ENCODE measurements at places on chromosomes 6 and 20.
A peak's percentile ranks its signal among the peaks of the same experiment; 100 is the strongest.

DNA sequence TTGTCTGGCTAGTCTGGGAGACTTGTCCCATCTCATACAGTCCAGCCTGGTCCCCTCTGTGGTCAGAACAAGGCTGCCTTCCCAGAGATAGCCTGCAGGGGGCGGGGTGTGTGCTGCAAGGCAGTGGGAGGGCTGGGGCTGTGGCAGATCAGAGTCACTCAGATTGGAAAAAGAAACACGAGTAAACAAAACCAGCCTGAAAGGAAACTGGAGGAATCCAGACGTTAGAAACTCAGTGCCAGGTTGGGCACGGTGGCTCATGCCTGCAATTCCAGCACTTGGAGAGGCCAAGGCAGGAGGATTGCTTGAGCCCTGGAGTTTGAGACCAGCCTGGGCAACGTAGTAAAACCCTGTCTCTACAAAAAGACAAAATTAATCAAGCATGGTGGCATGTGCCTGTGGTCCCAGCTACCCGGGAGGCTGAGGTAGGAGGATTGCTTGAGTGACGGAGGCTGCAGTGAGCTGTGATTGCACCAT is 20.2 kb downstream of the LEMD2 start:
- DNase-seq: peak; percentile 51

DNA sequence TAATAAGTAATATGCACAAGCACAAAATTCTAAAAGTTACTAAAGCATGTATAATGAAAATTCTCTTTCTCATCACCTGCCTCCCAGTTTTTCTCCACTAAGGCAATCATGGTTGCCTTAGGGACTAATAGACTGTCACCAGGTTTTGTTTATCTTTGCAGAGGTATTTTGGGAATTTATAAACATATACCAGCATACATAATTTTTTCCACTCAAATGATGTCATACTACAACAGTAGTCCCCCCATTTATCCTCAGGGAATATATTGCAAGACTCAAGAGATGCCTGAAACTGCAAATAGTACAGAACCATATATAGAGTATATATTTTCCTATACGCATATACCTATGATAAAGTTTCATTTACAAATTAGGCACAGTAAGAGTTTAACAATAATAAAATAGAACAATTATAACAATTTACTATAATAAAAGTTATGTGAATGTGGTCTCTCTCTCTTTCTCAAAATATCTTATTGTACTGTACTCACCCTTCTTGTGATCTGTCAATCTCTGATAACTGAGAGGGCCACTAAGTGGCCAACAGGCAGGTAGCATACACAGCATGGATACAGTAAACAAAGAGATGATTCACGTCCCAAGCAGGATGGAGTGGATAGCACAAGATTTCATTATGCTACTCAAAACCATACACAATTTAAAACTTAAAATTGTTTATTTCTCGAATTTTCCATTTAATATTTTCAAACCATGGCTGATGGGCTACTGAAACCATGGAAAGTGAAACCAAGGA is 19.7 kb downstream of the RBL1 start:
- DNase-seq: no peak

GRCh38 chr6:5536644-5537043 is 275.3 kb downstream of the FARS2 start:
- no peak for DNase-seq

DNA sequence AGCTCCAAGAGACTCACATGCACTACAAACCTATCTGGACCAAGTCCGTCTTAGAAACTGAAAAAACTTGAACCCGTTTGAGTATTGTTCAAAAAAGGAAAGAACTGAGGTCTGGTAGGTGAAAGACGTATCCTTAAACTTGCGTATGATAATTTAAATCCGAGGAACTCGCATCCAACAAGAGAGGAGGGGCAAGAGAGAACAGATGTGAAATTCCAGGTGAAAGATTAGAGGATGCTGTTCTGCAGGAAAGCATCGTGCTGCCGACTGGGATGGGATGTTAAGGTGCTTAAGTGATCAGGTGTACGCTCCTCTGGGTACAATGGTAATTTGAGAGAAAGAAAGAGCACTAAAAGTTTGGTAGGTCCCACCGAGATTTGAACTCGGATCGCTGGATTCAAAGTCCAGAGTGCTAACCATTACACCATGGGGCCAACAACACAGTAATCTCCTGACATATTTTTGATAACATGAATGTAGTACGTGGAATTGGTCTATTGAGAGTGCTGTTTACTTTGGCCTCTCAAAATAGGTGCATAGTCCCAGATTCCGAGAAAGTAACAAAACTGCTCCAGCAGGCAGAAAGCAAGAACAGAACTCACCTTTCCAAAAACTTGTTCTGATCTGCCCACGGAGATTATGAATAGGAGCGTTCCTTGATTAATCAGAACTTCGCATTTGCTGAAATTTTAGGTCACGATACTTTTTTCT is 53.5 kb upstream of the BTN3A2 start:
- DNase-seq: peak; percentile 73

GRCh38 chr6:25366903-25367545 is 87.8 kb downstream of the CARMIL1 start:
- peak; percentile 75 for DNase-seq

- DNase-seq: no peak
These were observed 2.5 kb downstream of the PRL start for GRCh38 chr6:22294301-22294700.

- no peak for DNase-seq
These were observed 275.3 kb upstream of the CITED2 start for GRCh38 chr6:139649732-139650131.

- DNase-seq: no peak
These were observed 47.2 kb upstream of the FAM8A1 start for GRCh38 chr6:17552861-17553260.

GRCh38 chr6:34094474-34095135 is 51.3 kb downstream of the GRM4 start:
- no peak for DNase-seq

GRCh38 chr6:12592634-12593033 is 123.9 kb upstream of the PHACTR1 start:
- DNase-seq: no peak

DNA sequence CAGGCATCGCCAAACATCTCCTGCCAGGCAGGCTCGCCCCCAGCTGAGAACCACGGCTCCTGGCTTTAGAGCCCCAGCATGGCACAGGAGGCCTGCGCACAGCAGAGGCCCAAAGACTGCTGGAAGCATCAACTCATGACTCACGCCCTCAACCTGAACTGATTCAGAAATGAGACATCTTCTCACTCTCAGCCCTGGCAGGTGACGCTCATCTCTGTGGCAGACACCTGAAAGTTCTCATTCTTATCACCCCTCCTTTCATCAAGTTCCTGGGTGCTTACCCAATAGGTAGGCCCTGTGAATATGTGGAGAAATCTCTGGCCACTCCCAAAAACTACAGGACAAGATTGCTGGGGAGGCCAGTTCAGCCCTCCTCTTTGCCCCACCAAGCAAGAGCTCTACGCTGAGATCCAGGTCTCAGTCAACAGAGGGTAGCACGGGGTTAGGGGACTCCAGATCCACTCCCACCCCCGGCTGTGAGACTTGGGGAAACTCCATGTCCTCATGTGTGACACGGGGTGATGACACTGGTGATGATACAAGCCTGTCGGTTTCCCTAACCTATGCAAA is 11.3 kb downstream of the NFATC2 start:
- DNase-seq: no peak

DNA sequence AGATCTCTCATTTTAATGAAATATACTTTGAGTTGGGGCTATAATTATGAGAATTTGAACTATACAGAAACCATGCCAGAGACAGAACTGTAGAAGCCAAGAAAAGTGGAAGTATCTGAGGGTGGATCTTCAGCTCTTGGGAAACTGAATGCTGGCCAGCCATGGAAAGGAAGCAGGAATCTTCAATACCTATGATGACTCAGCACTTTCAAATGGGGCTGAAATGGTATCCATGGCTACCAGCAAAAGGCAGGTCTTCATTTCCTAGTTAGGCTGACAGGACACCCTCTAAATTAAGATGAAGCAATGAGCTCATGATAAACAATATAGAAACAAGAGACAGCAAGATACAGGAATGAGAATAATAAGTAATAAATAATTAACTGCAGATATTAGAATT is 171.3 kb downstream of the COL21A1 start:
- DNase-seq: no peak

DNA sequence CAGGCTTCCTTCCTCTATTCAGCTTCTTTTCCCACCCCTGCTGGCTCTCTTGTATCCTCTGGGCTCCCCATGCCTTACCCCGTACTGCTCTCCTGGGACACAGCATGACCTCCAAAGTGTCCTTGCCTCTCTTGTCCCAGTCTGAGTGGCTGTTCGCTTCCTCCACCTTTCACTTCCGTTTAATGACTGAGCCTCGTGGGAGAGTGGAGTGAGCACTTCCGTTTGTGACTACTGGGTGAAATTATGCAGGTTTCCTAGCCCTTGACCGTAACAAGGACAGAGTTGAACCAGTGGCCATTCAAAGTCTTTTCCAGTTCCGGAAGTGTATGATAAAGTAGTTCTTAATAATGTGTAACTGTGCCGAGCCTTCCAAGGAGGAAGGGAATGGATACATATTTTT is 109.2 kb downstream of the ARID1B start:
- DNase-seq: no peak

DNA sequence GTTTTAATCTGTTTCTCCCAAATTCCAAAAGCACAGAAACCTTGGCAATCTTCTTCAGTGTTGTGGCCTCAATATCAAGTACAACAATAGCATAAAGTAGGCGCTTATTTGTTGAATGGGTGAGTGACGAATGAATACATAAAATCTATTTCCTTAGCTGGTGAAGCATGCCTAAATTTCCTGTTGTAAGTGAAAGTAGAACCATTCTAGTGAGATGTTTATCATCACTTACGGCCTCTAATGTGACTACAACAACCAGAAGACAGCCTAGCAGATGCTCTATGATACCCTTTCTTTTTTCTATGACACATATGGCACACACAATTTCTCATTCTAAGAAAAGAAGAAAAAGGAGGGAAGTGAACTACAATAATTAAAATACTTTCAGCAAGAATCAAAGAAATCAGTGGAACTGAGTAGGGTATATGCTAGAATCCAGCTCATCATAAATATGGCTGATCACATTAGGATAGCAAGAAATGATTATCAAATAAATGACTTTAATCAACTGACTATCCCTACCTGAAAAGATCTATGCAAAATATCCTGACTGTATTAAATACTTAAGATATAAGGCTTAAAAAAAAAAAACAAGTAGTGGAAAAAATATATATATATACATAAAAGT is 67.4 kb downstream of the BTBD9 start:
- DNase-seq: peak; percentile 37

DNA sequence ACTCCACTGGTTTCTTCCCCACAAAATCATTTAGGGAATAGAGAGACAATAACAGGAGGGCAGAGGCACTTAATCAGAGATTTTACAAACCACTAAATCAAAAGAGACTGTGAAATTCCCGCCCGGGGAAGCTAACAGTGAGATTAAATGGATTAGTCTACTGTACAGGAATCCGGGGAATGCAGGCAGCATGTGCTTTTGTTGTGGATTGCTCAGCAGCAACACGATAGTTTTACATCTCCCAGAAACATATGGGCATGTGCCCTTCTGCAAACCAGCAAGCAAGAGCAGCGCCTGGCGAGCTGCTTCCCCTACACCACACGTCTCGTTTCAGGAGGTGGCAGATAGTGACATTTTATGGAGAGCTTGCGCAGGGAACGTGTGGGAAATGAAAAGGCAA is 382.3 kb downstream of the CD83 start:
- DNase-seq: no peak

- DNase-seq: no peak
These were observed 271.5 kb downstream of the FOXA2 start for GRCh38 chr20:22312744-22313346.

DNA sequence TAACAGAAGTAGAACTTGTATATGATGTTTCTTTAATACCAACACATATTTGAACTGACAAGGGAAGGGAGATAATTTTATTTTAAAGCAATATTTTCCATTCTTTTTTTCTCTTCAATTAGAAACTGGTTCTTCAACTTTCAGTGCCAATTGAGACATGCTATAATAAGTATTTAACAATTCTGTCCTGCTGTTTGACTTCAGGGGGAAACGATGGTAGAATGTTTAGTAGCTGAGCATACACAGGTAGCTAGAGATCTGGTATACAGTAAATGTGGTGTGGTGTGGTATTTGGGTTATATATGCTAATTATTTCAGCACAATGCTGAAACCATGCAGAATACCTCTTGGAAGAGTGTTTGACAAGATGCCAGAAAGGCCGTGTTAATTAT is 156.9 kb downstream of the ARID1B start:
- no peak for DNase-seq

GRCh38 chr6:16236631-16237199 is 1.7 kb upstream of the GMPR start:
- DNase-seq: no peak

- no peak for DNase-seq
These were observed 166.8 kb downstream of the SAMD5 start for GRCh38 chr6:147675281-147675680.

- DNase-seq: peak; percentile 88
These were observed 516.6 kb upstream of the JARID2 start for GRCh38 chr6:14729129-14729871.

GRCh38 chr20:1868856-1869255 is 26.4 kb upstream of the SIRPA start:
- no peak for DNase-seq

DNA sequence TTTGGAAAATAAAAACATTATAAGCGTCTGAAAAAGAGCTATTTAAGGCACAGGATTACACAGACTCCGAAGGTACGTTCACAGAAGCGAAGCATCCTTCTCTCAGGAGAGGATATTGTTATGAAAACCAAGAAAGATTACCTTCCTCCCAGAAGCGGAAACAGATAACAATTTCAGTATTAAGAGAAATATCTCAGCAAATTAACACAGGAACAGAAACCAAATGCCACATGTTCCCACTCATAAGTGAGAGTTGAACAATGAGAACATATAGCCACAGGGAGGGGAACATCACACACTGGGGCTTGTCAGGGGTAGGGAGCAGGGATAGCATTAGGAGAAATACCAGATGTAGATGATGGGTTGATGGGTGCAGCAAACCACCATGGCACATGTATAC is 109.7 kb downstream of the CDK19 start:
- DNase-seq: no peak

- no peak for DNase-seq
These were observed 969.1 kb upstream of the DEFB115 start for GRCh38 chr20:30288346-30288745.

DNA sequence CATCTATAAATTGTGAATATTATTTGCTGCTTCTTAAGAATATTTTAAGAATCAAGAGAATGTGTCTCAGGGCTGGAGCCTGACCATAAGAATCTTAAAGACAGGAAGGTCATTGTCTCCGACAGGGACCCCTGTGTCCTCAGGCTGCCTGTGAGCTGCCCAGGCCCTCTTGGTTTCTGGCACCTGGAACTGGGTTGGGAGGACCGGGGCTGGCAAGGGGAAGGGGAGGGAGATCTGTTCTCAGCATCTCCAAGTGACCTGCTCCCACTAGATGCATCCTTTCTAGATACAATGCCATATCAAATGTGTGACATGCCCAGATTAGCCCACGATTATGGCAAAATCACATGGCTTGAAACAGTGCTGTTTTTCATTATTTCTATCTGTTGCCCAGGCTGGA is 110.5 kb downstream of the SCML4 start:
- DNase-seq: no peak

- no peak for DNase-seq
These were observed 86.2 kb downstream of the DNAH8 start for GRCh38 chr6:38801305-38801704.
